ENCODE measurements at places on chromosomes 13 and 19.

DNA sequence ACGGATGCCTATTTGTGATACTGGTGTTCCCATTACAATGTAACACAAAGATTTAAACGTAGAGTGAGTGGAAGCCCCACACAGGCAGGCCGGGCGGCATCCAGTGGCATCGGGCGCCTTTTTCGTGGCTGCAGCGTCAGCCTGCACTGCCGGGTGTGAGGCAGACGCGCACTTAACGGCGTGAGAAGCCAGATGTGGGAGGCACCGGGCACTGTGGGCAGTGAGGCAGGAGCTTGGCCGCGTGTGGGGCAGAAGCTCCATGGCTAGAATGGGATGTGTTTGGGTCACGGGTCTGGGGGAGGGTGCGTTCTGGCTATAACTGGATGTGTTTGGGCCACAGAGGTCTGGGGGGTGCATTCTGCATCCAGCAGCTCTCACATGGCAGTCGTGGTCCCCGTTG, 63.1 kb upstream of the F7 start:
- DNase-seq = no peak

DNA sequence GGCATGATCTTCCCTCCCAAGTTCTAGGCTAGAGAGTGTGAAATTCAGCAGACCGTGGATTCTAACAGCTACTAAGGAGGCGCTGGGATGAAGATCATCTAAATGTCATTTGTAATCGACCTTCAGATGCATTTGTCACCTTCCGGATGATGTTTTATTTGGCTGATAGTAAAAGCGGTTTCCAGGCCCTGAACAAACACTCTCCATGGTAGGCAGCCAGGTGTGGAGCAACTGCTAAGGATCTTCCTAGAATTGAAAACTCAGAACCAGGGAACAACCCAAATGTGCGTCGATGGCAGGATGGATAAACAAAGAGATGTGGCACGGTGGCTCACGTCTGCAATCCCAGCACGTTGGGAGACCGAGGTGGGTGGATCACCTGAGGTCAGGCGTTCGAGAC, 107.2 kb upstream of the CACNA1A start:
- no peak for DNase-seq

GRCh38 chr19:16876904-16877361, 11.9 kb upstream of the F2RL3 start:
- no peak for DNase-seq

DNA sequence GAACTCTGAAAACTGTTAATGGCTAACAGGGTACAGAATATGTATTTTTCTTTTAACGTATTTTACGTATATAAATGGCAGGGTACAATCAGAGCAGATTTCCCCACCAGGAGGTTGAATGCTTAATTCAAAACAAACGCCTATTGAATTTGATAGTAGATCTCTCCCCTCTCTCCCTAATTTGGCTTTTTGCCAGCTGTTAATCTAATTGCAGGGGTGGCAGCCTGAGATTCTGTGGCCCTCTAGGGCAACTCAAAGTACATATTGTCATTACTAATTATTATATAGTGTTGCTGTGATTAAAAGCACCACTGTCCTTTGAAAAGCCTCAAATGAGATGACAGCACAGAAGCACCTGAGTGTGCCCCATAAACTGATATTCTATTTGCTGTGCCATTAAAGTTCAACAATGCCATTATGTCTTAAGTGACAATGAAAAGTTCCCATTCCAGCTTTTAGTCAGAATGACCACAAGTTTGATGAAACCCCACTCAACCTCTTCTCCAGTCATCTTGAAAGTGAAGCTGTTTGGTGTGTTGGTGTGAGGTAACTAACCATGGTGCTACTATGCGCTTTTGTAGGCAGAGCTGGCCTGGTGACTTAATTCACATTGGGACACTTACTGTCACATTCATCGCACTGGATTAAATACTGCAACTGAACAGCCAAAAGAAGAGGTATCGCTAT, 351.4 kb downstream of the KCNRG start:
- DNase-seq = peak; percentile 9

DNA sequence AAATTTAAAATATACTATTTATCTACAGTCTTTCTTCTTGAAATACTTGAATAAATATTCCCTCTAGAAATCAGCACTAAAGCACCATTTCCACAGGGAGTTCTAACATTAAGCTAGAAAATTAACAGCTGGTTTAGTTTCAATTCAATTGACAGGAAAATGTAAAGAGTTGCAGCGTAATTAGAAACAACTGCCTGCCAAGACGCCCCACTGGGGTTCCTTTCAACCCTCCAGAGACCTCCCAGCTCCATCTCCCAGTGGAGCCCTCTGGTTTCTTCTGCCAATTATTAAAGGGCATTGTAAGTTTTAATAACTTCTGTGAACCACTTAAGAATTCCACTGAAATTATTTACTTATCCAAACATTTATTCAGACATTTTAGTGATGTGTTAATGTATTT, 4.2 kb downstream of the GJA3 start:
- no peak for DNase-seq

- no peak for DNase-seq
Observed at GRCh38 chr13:27712421-27712820, 79.9 kb upstream of the GSX1 start.

- no peak for DNase-seq
Observed at GRCh38 chr13:40920826-40921225, 98.3 kb downstream of the ELF1 start.

- DNase-seq = no peak
Observed at GRCh38 chr13:109985871-109986450, 199.6 kb upstream of the IRS2 start.

GRCh38 chr13:77150651-77151050, 123.7 kb upstream of the FBXL3 start:
- DNase-seq = no peak

DNA sequence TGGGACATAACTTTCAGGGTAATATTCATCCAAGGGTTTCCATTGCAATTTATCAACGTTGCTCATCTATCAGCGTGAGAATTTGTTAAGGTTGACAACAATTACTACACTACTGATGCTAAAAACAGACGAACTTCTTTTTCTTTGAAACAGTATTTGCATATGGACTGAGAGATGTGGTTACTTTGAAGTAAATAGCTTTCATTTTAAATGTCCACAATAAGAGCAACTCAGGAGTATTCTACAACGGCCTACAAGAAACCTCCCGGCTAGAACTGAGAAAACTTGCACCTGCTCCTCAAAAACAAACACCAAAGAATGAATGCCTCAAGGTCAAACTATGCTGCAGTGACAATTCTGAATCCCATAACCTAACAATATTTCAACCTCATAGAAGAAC, 238.4 kb downstream of the IRS2 start:
- no peak for DNase-seq

GRCh38 chr19:34481861-34482379, 362 bp downstream of the WTIP start:
- peak; percentile 17 for DNase-seq

DNA sequence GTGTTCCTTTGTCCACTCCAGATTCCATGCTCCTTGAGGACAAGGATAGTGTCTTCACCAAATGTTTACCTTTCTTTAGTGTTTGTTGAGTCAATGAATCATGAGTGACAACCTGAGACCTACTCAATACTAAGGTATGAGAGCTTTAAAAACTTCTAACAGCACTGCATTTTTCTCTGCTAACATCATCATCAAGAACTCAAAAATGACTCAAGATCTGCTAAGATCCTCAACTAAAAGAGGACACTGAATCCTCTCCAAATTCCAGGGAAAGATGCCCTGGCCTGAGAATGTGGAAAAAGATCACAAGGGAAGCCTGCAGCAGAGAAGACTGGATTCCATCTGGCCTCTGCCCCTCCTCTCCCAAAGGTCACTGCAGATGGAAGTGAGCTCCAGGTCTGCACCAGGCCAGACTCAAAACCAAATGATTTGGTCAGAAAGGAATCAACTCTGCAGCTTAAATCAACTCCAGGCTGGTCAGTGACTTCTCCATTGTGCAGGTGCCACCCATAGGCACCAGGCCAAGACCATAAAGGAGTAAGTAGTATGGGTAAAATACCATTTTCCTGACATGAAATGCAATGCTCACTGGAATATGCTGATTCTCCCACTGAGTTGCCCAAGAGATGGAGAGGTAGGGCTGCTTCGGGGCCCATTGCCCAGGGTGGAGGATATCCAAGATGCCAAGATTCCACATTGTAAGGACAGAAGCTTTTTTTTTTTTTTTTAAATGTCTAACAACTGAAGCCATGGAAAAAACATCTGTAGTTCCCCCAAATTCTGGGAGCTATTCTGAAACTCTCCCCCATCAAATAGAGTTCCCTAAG, 89.5 kb upstream of the DOCK9 start:
- no peak for DNase-seq

- no peak for DNase-seq
Observed at GRCh38 chr13:36358175-36358718, 12.1 kb upstream of the SPART start.

DNA sequence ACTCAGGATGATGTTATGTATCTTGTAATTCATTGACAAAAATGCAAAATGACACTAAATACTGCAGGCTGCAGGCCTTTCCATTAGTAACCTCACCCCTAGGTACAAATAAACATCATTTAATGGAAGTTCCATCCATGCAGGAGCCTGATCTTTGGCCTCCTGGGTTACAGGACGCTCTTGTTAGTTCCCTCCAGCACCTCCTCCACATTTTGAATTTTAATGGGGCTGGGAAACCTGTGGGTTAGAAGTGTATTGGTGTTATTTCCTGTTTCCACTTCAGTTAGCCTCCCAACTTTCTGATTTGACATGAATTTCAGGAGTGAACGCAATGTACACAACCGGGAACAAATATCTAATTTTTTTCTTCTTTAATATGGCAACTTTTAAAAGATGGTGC, 237.1 kb upstream of the ARGLU1 start:
- no peak for DNase-seq

DNA sequence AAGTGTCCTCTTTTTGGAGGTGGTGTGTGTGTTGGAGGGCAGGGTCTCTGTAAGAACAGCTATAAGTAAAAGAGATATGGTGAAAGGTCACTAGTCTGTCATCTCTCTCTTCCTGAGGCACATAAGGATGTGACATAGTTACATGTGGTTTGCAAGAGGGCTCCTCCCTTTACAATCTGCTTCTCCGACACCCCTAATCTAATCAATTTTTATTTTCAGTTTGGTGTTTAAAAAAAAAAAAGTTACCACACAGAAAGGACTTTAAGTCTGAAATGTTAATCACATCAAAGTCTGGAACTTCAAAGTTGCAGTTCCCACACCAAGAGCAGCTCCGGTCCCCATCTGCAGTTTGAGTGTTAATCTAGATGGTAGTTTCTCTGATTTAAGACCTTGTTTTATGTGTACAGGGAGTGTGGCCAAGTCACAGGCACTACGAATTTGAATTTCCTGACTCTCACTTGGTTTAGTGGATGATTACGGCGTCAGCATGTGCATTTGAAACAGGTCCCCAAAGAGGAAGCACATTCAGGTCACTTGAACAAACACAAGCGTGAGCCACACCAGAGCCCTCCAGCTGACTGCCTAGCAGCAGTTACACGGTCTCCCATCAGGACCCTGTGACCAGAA, 53.1 kb downstream of the FOXO1 start:
- peak; percentile 32 for DNase-seq

DNA sequence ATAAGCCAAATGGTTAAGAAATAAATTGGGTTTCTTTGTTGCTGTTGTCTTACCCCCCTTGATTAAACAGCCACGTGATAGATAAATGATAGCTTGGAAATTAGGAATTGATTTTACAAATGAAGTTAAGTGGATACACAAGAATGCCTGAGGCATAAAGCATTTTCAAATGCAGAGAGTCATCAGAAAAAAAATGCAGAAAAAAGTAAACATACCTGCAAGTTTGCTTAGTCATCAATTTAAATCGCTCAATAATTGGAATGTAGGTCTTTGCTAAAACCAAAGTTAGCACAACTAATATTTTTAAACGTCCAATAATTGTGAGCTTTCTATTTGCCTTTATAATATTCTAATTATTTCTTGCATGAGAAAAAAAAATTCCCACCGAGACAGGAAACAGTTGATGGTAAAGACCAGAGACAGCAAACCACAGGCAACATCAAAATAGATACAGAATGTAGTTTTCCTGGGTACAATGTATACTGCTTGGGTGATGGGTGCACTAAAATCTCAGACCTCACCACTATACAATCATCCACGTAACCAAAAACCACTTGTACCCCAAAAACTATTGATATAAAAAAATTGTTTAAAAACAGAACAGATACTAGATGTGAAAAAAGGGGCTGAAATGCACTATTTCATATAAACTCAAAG, 924.0 kb downstream of the PCDH9 start:
- no peak for DNase-seq

DNA sequence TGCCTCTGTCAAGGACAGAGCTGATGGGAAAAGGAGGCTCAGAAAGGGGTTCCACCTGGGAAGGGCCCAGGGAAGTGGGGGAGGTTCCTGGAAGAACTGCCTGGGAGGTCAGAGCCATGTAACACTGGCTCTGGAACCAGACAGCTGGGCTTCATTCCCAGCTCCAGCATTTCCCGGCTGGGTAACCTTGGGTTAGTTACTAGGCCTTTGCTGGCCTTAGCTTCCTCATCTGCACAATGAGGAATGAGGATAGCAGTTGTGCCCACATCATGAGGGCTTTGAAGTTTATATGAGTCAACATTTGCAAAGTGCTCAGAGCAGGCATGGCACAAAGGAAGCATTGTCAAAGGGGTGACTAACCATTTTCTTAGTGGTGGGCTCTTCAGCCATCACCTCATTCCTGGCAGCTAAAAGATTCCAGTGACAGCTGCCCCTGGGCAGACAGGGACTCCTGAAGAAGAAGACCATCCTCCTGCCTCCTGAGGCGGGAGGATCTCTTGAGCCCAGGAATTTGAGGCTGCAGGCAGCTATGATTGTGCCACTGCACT, 1.7 kb upstream of the DNAJB1 start:
- DNase-seq = peak; percentile 70

- no peak for DNase-seq
Observed at GRCh38 chr13:78103936-78104335, 185.3 kb upstream of the EDNRB start.

GRCh38 chr19:50817941-50818858, 5.4 kb downstream of the KLK1 start:
- DNase-seq = peak; percentile 56
